NCI-H1436 (cell line): ENCODE measurements at places on chromosomes 1 and 21.

GRCh38 chr1:33047290-33047689 lies 10.6 kb upstream of the AK2 start:
- no peak for DNase-seq

- no peak for DNase-seq
These were observed 121.7 kb upstream of the COL6A1 start for GRCh38 chr21:45859762-45860357.

- DNase-seq: no peak
These were observed 214.4 kb upstream of the DAB1 start for GRCh38 chr1:57638239-57638638.

DNA sequence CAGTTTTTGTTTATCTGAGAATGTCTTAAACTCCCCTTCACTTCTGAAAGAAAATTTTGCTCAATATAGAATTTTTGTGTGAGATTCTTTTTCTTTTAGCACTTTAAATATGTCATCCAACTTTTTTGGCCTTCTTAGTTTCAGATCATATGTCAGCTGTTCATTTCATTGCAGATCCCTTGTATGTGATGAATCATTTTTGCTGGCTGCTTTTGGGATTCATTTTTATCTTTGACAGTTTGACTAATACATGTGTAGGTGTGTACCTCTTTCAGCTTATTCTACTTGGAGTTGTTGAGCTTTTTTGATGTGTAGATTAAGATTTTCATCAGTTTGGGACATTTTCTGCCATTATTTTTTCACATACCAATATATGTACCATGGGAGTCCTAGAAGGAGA lies 156.8 kb downstream of the FASLG start:
- DNase-seq: no peak

GRCh38 chr1:14522926-14523241 lies 75.6 kb upstream of the KAZN start:
- peak; percentile 3 for DNase-seq

DNA sequence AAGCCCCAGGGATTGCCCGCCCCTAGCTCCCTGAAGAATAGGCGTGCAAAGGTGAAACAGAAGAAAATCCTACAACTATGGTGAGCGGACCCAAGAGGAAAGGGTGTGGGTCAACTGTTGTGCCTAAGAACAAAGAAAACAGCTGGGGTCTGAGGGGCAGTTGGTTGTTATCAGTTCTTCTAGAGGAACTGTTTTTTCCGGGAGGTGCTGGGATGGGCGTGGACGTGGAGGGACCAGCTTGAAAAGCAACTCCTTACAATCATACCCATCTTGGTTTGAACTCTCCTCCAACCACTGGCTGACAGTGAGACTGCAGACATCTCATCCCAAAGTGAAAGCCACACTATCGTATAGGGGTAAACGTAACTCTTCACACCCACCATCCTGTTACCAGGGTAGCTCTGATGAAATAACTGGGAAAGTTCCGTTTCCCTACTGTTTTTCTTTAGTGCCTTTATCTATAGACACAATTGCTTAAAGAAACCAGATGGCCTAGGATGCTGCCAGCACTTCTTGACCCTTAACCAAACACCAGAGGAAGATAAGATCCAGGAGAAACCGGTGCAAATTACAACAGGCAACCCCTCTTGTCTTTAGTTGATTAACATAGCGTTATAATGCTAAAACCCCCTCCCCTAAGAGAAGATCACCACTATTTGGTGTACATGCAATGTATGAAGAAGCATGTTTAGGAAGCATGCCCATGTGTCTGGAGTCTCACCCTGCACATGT lies 25.6 kb upstream of the FAM89A start:
- DNase-seq: no peak

GRCh38 chr1:40197656-40198055 lies 36.5 kb downstream of the RLF start:
- no peak for DNase-seq

DNA sequence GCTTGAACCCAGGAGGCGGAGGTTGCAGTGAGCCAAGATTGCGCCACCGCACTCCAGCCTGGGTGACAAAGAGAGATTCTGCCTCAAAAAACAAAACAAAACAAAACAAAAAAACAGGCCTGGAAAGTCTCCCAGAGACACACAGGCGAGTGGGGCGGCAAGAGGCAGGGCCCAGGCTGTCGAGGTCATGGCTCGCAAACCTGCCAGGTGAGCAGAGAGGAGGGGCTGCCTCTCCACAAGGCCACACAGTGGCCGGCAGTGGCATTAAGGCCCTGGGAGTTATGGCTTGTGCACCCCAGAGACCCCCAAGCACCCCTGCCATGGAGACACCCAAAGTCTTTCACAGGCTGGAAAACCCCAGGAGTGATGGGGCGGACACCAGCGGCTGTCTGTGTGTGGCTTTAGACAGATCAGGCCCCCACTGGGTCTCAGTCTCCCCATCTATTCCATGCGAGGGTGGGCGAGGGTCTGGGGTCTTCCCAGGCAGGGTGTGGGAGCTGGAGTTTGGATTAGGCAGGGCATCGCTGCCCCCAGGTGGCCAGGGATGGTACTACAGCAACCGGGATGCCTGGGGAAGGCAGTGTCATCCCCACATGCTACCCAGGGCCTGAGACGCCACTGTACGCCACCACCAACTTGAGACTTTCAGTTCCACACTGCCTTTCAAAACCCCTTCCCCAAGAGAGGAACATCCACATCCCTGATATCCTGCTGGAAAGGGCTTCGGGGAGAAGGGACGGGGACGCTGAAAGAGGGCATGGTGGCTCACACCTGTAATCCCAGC lies 7.3 kb upstream of the CTRC start:
- DNase-seq: peak; percentile 10

GRCh38 chr1:66354311-66355201 lies 179.4 kb upstream of the SGIP1 start:
- no peak for DNase-seq

DNA sequence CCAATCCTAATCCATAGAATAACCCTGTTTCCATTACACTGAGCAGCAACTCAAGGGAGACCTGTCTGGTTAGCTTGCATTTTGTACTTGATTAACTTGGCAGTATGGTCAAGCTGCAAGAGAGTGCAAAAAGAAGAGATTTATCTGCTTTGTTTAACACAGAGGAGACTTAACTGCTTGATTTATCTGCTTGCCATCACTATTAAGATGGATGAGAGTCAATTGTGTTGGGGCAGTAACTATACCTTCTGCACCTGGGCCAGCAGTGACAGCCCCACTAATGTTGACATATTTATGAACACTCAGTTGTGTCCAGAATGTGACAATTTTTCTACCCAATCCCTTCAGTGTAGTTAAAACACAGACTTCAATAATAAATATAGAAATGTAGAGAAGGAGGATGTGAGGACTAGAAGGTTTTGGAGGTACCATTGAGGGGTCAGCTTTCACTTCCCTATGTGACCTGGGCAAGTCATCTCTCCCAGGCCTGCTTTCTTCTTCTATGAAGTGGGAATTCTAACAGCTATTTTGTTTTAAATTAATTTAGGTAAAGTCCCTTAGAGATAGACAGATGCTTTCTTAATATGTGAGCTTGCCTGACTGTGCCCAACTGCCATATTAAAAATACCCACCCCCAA lies 159.1 kb upstream of the KCNK2 start:
- no peak for DNase-seq

DNA sequence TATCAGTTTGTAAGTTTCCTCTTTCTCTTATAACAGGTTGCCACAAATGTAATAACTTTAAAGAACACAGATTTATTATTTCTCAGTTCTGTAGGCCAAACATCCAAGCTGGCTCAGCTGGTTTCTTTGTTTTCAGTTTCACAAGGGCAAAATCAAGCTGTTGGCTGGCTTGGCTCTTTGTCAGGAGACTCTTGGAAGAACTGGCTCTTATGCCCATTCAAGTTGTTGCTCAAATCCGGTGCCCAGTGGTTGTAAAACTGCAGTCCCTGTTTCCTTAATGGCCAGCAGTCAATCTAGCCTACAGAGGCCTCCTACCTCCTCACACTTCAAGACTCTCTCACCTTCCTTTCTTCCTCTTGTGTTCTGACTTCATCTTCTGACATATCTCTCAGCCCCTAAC lies 1171.0 kb downstream of the MRPL39 start:
- DNase-seq: no peak

DNA sequence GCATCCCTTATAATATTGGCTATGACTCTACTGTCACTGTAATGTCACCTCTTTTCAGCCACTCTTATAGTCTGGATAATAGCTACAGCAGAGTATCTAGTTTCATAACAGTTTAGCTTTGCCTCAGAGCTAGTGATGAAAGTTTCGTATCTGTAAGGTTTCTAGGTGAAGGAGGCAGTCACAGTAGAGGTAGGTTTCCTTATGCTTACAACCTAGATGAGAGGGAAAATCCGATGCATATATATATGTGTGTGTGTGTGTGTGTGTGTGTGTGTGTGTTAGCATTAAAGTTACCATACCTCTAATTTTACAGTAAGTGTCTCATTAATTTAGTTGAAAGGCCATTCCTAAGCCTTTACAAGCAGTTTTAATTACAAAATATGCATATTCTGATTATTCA lies 2.2 kb upstream of the TOR1AIP2 start:
- DNase-seq: no peak

- no peak for DNase-seq
These were observed 79.4 kb downstream of the SPATA46 start for GRCh38 chr1:162297208-162297607.

GRCh38 chr1:156525856-156526489 lies 25.4 kb upstream of the MEF2D start:
- DNase-seq: no peak

DNA sequence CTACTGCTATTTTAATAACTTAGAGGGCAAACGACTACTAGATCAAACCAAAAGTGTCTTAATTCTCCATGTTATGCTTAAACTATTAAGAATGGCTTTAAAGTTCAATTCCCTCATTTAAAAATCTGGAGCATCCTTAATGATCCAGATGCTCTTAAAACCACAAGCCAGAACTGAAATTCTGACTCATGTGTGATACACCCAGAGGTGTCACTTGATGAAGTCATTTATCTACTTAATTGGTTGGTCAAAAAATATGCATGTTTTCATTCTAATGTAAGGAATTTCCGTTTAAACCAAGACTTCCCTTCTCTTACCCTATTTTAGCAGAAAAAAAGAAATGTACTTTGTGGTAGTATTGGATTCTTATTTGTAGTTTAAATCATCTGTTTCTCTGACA lies 1261.2 kb upstream of the B3GALT2 start:
- DNase-seq: no peak

DNA sequence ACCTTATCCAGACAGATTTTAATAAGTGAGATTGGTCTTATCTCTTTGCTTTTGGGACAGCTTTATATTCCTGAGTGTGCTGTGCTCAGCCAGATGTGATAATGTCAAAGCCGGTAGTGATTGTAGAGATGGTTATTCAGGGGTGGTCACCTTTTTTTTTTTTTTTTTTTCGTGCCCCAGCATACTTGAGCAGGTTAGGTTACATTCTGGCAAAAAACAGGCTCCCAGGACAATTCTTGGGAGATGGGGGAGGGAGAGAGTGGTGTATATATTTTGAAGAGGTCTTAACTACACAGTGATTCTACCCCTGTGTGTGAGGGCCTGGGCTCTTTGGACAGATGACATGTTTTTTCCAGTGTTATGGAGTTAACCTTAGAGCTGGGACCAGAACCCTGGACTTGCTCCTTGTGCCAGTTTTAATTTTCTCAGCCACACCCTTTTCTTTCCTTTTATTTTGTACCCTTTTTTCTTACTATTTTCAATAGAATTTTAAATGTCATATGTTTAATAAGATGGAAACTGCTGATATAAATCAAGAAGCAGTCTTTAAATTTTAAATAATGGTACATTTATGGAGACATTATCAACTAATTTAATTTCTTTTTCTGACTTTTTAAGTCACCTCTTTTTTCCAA lies 88.4 kb downstream of the DYRK1A start:
- no peak for DNase-seq

GRCh38 chr21:43325036-43325435 lies 101.9 kb downstream of the SIK1 start:
- no peak for DNase-seq

GRCh38 chr1:74465193-74465681 lies 47.2 kb downstream of the LRRC53 start:
- DNase-seq: no peak

DNA sequence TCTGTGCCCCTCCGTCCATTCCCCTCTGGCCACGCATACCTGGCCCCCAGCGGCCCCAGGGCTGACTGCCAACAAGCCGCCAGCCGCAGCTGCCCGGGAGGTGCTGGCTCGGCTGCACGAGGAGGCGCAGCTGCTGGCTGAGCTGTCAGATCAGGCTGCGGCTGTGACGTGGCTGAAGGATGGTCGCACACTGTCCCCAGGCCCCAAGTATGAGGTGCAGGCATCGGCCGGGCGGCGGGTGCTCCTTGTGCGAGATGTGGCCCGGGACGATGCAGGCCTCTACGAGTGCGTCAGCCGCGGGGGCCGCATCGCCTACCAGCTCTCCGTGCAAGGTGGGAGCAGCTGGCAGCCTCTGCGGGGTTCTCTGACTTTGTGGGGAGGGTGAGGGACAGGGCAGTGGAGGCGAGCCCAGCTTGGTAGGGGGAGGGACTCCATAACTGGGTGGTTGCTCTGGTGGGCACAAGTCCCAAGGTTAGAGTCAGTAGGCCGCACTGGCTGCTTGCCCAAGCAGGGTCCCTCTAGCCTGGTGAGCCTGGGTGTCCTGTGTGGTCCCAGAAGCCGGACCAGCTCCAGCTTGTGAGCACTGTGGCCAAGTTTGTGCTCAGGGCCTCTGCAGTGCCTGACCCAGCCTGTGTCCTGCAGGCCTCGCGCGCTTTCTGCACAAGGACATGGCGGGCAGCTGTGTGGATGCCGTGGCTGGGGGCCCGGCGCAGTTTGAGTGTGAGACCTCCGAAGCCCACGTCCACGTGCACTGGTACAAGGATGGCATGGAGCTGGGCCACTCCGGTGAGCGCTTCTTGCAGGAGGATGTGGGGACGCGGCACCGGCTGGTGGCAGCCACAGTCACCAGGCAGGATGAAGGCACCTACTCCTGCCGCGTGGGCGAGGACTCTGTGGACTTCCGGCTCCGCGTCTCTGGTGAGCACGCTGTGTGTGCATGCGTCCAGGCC lies 8.8 kb downstream of the OBSCN start:
- DNase-seq: no peak

DNA sequence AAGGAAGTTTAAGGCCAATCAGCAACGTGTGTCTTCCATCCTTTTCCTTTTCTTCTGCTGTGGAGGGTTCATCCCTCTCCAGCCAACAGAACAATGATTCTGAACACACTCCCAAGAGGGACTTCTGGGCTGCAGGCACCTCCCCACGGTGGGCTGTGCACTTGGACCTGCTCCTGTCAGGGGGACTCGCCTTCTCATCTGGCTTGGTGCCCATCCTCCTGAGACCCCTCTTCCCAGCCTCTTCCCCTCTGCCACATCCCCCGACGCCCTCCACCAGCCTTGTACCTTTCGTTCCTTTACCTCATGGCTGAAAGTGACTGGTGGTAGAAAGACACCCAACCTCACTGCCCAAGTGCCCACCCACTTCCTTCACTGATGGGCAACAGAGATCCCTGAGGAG lies 26.0 kb upstream of the SLAMF9 start:
- no peak for DNase-seq

GRCh38 chr1:88401313-88401712 lies 282.8 kb upstream of the PKN2 start:
- DNase-seq: no peak
